ENCODE measurements at places on chromosomes 2 and 18.
A peak's percentile ranks its signal among the peaks of the same experiment; 100 is the strongest.

GRCh38 chr2:27756544-27757498, 14.7 kb upstream of the MRPL33 start:
- DNase-seq, result peak; percentile 49

DNA sequence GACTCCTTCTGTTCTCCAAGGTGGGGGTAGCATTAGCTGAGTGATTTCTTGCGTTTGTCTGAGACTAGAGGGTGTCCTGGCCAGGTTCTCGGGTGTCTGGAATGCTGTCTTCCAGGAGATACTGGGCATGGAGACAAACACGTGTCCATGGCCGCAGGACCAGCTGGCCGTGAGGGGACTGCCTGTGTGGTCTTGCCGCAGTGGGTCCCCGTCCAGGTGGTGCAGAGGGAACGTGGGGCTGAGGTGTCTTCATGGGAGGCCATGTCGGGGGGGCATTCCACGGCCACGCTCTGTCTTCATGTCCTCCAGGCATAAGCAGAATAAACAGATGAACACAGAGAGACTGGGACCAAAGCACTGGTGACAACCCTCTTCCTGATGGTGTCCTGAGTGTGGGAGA, 66.6 kb downstream of the SMIM21 start:
- no peak for DNase-seq

- DNase-seq, result no peak
Measured at GRCh38 chr18:73893880-73894279, 253.8 kb downstream of the FBXO15 start.

DNA sequence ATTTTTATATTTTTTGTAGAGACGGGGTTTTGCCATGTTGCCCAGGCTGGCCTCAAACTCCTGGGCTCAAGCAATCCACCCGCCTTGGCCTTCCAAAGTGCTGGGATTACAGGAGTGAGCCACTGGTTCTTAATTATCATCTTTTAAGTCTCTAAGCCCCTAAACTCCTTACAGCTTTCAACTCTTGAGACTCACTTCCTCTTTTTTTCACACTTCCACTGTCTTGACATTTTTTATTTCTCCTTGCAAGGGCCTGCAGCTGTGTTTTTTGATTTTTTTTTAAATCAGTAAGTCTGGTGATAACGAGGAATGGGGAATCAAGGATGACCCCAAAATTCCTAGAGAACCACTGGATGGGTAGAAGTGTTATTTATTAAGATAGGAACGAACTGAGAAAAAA, 8.6 kb upstream of the ABCB11 start:
- no peak for DNase-seq

- DNase-seq, result no peak
Measured at GRCh38 chr2:240732911-240733622, 41.4 kb downstream of the AQP12A start.

- DNase-seq, result peak; percentile 37
Measured at GRCh38 chr2:200700856-200701255, 110.9 kb upstream of the BZW1 start.

- peak; percentile 91 for DNase-seq
Measured at GRCh38 chr18:62281684-62282083, 43.4 kb upstream of the TNFRSF11A start.

DNA sequence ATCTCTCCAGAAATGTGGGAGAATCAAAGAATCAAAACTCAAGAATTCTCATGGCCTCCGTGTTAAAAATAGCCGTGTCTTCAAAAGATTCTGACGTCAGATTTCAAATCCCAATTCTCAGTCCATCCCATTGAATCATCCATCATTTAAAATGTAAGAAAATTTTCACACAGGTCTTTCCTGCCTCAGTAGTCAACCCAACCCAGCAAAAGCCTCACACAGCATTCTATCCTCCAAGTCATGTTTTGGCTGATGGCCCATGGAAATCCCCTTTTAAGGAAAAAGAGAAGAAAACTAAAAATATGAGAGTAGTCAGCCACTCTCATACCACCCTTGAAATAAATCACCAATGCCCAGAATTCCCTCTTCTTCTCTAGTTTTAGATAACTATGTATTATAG, 211.8 kb downstream of the C1D start:
- peak; percentile 28 for DNase-seq

DNA sequence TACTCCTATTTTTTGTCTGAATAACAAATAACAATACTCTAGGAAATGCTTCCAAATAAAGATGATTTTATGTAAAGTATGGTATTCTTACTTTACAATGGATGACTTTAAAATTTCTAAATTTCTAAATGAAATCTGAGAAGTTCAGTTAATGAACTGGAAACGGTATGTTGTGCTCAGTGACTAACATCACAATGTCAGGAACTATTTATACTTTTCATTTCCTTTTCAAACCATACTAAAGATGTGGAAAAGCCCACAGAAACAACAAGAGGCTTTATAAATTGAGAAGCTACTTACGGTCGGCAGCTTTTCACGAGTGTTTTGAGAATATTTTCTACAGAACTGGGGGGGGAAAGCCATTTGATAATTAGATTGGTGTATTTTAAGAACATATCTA, 31.1 kb downstream of the PSME4 start:
- no peak for DNase-seq

GRCh38 chr2:28545590-28546200, 49.8 kb downstream of the PLB1 start:
- DNase-seq, result no peak

GRCh38 chr18:12113999-12114646, 20.5 kb downstream of the ANKRD62 start:
- no peak for DNase-seq

DNA sequence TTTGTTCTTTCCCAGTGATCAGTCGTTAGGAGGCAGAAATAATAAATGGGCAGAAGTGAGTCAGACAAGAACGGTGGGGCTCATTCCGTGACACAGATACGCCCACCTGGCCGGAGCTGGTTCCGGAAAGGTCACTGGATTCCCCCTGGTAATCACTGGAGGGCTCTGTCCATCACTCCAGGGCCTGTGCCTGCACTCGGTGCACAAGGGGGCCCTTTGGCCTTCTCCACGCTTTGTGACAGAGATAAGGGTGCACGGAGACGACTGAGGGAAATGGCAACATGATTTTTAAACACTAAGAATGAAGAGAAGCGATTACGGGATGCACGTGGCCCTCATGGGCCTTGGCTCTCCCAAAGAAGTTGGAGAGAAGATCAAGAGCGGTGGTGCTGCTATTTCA, 84.4 kb downstream of the PTGR3 start:
- no peak for DNase-seq

DNA sequence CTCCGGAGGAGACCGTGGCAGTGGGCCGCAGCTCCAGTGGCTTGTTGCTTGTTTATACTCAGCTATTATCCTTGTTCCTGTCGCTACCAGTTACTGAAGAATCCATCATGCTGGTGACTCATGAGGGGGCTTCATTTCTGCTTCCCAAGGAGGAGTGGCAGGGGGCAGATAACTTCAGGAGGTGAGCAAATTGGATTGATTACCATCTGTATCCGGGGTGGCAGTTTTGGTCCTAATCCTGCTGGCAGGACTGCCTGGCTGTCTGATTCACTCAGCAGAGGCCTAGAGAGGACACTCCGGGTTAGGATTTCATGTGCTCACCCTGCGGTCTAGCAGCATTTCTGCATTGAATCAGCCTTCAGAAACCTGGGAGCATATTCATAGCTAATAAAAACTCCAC, 230.0 kb downstream of the ACTR3 start:
- no peak for DNase-seq

GRCh38 chr18:77107292-77107691, 25.3 kb downstream of the MBP start:
- DNase-seq, result no peak

DNA sequence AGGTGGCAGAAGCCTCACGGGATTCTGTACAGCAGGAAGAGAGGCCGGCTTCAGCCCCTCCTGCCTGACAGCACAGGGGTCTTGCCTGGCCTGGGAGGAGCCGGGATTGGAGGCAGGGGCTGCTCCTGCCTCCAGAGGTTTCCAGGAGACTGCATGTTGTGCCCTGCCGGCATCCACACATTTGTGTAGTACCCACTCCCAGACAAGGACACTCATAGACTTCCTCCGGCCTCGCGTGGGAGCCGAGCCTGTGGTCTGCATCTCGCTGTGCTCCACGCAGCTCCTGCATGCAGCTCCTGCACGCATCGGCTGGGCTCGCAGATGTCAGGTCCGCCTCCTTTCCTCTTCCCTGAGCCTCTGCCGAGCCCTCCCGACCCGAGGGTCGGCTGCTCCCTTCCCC, 34.7 kb downstream of the TPO start:
- no peak for DNase-seq

GRCh38 chr2:18637196-18637595, 47.8 kb upstream of the NT5C1B start:
- no peak for DNase-seq

- no peak for DNase-seq
Measured at GRCh38 chr2:120177973-120178372, 45.2 kb downstream of the TMEM185B start.

- no peak for DNase-seq
Measured at GRCh38 chr2:210337159-210337558, 22.2 kb upstream of the MYL1 start.

DNA sequence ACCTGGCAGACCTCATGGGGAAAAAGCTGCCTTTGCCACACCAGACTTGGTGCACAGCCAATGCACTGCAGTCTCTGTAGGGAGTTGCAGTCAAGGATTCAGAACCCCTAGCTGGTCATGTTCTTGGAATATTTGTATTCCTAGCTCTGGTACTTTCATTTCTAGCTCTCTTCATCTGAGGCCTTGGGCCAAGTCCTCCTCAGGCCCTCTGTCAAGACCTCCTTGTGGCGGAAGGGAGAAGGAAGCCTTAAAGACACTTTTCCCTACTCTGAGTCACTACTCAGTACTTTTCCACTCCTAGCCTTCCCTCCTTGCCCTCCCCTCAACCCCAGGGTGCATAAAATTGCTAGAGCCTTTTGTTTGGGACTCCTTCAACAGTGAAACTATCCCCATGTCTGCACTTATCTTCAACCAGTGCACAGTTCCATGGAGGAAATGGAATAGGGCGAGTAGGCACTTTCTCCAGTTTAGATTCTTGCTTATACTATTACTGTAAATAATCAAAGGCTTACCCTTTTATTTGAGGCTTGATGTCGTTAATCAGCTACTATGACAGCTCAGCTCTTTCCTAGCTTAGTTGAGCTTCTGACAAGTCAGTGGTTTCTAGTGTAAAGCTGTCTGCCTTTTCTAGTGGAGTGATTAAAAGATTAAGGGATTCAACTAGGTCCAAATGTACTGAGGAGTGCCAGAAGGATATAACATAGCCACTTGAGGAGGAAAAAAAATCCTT, 15.8 kb downstream of the M1AP start:
- DNase-seq, result peak; percentile 8

- DNase-seq, result peak; percentile 8
Measured at GRCh38 chr2:53787614-53788289, 908 bp downstream of the ERLEC1 start.

- peak; percentile 43 for DNase-seq
Measured at GRCh38 chr2:219057709-219058540, 2.8 kb downstream of the IHH start.

GRCh38 chr2:54897420-54898310, 152.6 kb downstream of the RTN4 start:
- no peak for DNase-seq

GRCh38 chr2:209049608-209050007, 374.2 kb upstream of the MAP2 start:
- no peak for DNase-seq

- DNase-seq, result no peak
Measured at GRCh38 chr2:149920389-149920788, 332.8 kb upstream of the MMADHC start.

GRCh38 chr2:69203166-69203985, 183.7 kb downstream of the GFPT1 start:
- DNase-seq, result no peak

DNA sequence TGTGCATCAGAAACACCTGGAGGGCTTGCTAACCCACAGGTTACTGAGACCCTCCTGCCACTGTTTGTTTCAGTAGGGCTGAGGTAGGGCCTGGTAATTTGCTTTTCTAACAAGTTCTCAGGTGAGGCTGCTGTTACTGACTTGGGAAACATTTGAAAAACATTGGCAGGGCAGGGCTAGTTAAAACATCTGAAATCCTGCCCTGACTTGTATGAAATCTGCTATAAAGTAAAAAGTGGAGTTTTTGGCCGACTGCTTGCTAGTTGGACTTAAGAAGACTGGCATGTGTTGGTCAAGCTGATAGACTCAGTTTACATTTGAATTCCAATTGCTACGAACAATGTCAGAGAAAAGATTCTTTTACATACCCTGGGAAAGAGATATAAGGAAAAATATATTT, 111.6 kb upstream of the DLX2 start:
- DNase-seq, result no peak

DNA sequence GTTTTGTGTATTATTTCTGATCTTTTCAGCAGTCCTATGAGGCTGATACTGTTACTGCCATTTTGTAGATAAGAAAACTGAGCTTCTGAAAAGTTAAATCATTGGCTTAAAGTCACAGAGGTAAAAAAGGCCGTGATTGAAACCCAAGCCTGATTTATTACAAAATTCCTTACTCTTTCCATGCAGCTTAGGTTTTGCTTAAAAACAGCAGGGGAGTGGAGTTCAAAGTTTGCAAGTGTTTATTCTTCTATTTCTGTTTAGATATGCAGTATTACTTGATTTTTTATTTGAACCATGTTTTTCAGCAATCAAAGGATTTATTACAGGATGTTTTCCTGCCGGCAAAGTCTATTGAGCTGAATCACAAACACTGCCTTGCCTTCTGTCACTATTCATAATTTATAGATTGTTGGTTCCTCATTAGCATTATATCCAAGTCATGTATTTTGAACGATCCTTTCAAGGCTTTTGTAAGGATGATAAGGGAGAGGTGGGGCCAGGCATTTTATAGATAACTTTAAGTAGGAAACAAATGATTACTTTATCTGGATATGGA, 31.9 kb upstream of the MSTN start:
- no peak for DNase-seq

DNA sequence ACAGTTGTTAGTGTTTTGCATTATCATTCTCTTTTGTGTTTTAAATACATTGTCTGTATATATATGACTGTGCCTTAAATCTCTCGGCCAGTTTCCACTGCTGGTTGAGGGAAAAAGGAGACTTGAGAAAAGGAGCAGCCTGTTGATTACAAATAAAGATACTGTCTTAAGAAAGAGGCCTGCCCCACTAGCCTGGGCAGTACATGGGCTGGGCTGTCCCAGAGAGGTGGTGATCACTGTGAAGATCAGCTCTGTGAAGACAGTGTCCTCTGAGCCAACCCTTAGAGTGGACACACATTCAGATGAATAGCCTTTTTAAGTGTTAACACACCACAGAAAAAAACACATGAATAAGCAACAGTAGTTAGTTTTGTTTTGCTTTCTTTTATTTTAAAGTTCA, 10.0 kb upstream of the OTX1 start:
- no peak for DNase-seq

- DNase-seq, result no peak
Measured at GRCh38 chr18:79522451-79523205, 126.9 kb downstream of the NFATC1 start.

- DNase-seq, result no peak
Measured at GRCh38 chr18:24935896-24936295, 416.1 kb downstream of the ZNF521 start.

DNA sequence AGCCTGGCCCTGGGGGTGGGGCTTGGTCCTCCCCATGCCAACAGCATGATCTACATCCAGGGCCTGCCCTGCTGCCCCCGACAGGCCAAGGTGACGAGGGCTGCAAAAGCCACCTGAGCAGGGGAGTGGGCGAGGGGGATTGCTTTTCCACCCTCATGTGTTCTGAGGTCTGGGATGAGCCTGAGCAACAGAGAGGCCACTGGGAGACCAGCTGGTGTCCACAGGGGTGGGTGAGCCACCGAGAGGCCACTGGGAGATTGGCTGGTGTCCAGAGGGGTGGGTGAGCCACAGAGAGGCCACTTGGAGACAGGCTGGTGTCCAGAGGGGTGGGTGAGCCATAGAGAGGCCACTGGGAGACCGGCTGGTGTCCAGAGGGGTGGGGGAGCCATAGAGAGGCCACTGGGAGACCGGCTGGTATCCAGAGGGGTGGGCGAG, 147.4 kb upstream of the GPC1 start:
- DNase-seq, result no peak
